NCI-H226 (cell line): ENCODE measurements at places on chromosomes 12 and 14.

GRCh38 chr12:105741786-105742566, 396.8 kb downstream of the NUAK1 start:
- DNase-seq = peak; percentile 57

GRCh38 chr12:72888693-72889092, 616.5 kb downstream of the TRHDE start:
- no peak for DNase-seq

GRCh38 chr12:51531978-51532497, 59.0 kb upstream of the SCN8A start:
- DNase-seq = peak; percentile 75

DNA sequence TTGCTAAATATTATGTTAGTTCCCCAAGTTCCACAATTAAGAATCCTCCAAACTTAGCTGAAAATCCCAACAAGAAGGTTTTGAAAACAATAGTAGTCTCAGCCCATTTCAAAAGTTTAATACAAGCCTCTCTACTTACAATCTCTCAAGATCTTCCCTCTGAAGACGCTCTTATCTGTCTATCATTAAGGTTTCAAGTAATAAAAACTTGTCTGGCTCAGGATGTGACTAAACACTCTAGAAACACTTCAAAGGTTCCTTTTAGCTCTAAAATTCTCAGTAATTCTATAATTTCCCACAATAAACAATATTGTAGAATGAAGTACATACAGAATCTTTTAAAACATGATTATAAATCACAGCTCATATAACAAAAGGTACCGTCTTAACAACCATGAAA, 16.3 kb downstream of the YAF2 start:
- no peak for DNase-seq

GRCh38 chr14:89239023-89239422, 178.0 kb downstream of the FOXN3 start:
- DNase-seq = no peak

- DNase-seq = no peak
These were observed 45.6 kb downstream of the GPHB5 start for GRCh38 chr14:63273129-63273528.

GRCh38 chr12:45611061-45611460, 118.4 kb upstream of the ARID2 start:
- no peak for DNase-seq

GRCh38 chr14:75824318-75824717, 157.5 kb downstream of the TGFB3 start:
- no peak for DNase-seq

- no peak for DNase-seq
These were observed 24.3 kb upstream of the TMEM106C start for GRCh38 chr12:47939009-47939601.

- DNase-seq = no peak
These were observed 8.5 kb upstream of the TSPAN8 start for GRCh38 chr12:71166280-71166679.

DNA sequence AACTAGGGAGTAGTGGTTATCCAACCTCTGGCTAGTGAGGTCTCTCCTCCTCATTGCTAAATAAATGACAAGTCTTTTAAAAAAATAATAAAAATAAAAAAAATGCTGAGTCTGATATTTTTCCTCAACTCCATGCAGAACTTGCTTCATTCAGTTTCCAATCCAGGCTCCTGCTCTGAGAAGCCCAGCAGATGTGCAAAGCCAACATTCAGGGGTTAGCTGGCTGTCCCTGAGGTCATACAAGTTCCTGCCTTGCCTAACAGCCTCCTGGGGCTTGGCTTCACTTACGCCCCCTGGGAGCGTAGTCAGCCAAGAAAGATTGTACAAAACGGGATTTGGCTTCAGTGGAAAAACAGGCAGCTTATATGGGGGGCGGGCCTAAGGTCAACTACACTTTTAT, 23.3 kb downstream of the RTRAF start:
- DNase-seq = no peak

GRCh38 chr12:30823764-30824163, 69.0 kb upstream of the CAPRIN2 start:
- DNase-seq = no peak

DNA sequence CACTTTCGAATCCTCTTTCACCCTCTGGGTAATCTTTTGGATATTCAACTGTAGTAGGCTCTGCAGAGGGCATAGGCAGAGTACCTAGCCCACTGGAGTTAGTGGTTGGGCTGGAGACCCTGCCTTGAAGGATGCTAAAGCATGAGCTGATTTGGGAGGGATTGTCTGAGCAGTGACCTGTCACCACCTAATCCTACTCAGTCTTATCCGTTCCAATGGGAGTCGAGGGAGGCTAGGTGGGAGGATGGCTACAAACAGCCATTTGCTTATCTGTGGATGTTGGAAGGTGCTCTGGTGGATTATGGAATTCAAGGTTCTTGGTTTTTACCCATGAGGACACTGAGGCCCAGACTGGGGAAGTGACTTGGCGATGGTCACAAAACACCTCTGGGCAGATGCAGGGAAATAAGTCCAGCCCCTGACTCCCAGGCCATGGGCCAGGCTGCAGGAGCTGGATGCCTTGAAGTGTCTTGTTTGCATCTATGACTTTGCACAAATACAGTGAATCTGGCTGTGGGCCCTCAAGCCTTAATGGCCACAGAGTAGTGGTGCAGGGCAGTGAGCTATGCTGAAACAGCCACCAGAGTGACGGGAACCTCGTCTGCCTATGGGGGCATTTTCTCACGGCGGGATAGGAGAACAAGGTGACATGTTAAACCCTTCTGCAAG, 3.7 kb downstream of the KMT5A start:
- no peak for DNase-seq

DNA sequence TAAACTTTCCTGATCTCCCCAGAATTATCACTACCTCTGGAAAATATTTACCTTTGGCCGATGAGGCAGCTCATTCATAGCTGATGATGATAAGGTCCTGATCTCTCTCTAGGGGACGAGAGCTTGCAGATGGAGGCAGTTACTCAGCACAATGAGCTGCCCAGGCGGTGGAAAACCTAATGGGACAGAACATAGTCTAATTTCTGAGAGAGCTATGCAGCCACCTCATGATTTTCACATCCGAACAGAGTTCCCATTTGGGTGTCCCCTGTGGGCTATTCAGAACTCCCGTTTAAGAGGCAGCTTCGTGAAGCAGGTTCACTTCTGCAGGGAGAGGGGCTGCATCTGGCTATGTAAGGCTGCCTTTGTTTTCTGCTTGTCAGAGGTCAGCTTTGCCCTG, 724.6 kb upstream of the TMEM132C start:
- no peak for DNase-seq

DNA sequence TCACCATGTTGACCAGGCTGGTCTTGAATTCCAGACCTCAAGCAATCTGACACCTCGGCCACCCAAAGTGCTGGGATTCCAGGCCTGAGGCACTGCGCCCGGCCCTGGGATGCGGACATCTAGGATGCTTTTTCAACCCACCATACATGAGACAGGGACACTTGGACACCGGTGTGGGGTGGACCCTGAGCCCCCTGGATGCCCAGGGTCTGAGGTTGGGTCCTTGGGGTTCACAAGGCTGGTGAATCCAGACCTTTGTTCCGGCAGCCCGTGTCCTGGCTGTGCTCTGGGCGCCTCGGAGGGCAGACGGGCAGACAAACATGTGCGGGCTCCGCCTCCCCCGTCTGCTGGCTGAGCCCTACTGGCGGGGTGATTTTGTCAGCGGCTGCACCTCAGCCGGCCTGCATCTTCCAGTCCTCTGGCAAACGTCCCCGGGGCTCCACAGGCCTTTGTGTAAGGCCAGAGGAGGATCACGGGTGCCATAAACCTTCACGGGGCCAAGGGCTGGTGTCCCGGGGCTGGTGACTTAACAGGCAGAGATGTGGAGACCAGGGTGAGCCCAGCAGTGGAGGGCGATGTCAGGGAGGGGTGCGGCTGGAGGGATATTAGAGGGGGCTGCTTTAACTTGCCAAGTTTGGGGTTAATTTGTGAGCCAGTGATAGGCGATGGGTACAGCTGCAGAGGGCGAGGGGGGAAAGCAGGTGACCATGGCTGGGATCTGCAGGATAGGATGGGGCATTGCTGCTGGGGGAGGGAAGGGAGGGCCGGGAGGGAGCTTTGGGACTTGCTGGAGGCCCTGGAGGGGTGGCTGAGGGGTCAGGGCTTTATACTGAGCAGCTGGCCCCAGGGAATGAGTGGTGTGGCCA, 5.8 kb downstream of the ASPG start:
- no peak for DNase-seq
